ENCODE measurements at places on chromosomes 12 and 14.
A peak's percentile ranks its signal among the peaks of the same experiment; 100 is the strongest.

- DNase-seq = no peak
These were observed 16.3 kb downstream of the ATP5MC2 start for GRCh38 chr12:53659571-53659981.

DNA sequence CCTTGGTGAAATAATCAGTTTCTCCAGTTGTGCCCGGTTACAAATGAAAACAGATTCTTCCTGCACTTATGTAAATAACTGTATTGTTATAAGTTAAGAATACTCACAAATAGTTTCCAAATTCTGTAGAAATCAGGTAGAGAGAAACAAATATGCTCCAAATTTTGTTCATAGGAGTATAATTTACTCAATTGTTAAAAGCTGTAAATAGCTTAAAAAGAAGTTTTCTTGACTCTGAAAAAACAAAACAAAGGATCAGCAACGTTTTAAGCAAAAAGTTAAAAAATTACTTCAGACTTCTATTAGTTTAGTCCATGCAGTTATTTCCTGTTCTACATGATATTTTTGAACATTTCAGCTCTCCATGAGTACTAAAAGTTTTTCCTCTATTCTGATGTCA lies 30.0 kb upstream of the SLC38A4 start:
- DNase-seq = no peak

GRCh38 chr12:112341046-112341825 lies 41.0 kb downstream of the HECTD4 start:
- DNase-seq = no peak

GRCh38 chr12:38844267-38844666 lies 61.1 kb downstream of the CPNE8 start:
- no peak for DNase-seq

GRCh38 chr14:100421756-100422470 lies 98.8 kb downstream of the SLC25A47 start:
- no peak for DNase-seq

DNA sequence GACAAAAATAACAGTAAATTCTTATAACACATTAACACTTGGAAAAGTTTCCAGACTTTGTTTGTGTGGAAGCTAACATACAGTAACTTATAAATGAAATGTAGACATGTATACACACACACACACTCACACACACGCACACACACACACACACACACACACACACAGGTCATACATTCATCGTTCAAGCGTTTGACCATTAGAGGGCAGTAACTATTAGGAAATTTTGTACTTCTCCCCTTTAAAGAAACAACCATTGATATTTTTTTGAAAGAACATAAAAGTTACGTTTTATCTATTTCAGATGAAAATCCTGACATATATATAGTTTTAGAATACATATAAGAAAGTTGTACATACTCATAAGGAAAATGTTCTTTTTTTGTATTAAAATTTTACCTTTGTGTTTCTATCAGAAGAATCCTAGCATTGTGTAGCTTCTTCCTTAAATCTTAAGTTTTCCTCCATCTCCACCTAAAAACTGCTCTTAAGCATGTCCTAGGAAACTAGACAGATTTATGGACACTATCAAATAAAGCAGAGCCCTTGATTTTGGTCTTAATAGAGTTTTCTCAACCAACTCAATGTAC lies 29.0 kb downstream of the PTPRQ start:
- no peak for DNase-seq

GRCh38 chr12:77218278-77218677 lies 152.9 kb upstream of the E2F7 start:
- DNase-seq = no peak

DNA sequence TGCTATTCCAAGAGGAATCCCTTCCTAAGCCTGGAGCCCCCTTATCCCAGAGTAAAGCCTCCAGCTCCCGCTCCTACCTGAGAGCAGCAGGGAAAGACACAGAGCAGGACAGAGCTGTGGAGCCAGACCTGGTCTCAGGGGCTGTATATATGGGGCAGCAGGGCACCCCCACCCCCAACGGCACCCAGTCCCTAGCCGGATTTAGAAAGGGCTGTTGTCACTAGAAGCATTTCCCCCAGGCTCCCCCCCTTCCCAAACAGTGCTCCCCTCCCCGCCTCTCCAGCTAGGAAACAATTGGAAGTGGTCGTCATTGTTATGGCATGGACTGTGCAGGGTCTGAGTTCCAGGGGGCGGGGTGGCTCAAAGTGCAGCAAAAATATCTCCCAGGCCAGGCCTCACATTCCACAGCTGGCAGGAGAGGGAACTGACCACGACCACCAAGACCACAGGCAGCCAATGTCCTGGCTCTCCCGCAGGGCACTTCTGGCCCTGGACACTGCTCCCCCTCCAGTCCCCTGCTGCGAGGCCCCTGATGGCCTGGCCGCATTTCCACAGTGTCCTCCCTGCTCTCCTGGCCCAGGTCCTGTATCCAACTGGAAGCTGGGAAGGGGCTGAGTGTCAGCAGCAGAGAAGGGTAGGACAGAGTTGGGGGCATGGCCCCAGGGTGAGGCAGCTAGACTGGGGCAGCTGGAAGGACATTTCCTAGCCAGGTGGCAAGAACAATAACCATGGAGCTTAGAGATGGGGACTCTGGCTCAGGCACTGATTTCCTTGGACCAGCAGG lies at the start of gene MYH7:
MYH7 (minus strand) TSS at position 118 of the 784 bp plus-strand sequence. CDS start 1,928 bp downstream, outside the sequence.
- DNase-seq = no peak

DNA sequence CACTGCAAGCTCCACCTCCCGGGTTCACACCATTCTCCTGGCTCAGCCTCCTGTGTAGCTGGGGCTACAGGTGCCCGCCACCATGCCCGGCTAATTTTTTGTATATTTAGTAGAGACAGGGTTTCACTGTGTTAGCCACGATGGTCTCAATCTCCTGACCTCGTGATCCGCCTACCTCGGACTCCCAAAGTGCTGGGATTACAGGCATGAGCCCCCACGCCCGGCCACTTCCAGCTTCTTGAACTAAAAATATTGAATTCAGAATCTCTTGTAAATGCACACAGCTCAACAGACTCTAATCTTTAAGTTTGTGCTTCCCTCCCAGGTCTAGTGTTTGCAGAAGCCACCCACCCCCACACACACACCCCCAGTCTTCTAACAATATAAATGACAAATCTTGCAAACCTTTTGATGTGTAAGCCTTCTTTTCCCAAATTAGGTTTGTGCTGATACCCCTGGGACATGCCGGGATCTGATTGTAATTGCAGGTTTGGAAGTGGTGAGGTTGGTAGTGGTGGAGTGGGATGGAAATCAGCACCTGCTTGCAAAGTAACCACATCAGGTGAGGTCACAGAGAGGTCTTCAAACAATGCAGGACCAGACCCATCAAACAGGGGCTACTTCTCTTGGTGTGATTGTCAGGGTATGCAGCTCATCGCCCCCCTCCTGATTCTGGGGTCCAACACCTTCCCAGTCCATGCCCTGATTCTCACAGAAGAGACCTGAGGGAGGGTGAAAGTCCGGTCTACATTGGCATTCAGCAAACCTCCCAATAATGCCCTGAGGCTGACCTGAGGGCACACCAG lies 51.4 kb upstream of the GPR132 start:
- DNase-seq = no peak

DNA sequence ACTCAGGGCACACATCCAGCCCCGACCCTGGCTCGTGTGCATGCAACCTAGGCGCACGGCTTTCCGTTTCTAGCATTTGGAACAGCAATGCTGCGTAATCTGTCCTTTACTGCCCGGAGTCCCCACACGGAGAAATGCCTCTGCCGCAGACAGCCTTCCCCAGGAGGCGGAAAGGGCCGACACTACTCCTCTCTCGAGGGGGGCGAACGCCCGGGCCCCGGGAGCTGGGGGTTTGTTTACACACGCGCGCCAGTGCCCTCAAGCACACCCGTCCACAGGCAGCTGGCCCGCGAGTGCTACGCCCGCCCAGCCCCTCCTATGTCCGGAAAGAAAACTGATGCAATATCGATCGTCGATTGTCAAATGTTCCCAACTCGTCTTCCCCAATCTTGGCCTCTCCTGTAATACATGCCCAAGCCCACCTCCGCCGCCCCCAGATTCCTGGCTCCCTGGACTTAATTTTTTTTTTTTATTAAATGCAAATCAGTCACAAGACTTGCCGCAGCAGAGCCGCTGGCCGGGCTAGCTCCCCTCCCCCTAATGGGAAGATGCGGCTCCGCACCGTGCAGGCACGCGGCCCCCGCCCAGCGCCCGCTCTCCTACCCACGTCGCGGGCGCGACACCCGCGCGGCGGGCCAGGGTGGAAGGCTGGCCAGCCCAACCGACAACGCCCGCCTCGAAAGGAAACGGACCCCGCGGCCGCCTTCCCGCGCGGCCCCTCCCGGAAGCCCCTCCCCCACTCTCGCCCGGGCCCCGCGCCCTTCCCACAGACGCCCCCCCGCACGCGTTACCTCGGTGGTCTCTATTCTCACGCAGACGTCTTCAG lies 642 bp downstream of the SLC38A2 start:
- DNase-seq = peak; percentile 83

GRCh38 chr12:68428724-68429501 lies 96.8 kb upstream of the MDM1 start:
- no peak for DNase-seq

GRCh38 chr12:115891556-115892164 lies 385.8 kb downstream of the MED13L start:
- DNase-seq = no peak

DNA sequence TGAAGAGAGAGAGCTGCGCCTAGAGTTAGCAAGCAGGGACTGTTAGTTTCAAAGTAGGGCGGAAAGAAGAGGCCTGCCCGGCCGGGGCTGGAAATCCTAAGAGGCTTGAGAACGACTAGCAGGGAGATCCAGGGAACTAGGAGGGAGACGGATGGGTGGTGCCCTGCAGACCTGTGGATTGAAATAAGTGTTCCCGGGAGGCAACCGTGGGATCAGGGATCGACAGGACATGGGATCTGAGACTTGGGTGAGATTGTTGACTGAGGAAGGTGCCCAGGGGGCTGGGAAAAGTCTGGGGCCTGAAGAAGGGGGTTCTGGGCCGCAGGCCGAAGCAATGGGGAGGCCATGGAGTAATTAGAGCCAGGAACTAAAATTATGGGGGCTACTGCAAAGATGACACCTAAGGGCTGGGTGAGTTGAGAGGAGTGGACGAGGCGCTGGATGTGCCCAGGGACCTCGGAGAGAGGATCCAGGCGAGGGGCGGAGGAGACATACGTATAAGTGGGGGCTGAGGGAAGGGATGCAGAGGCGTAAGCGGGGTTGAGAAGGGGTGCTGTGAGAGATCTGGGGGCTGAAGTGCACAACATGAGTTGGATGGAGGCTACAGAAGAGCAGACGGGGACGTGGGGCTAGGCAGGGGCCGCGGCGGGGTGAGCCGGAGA lies 635 bp downstream of the LTA4H start:
- peak; percentile 38 for DNase-seq

- DNase-seq = no peak
These were observed 32.7 kb downstream of the FLRT2 start for GRCh38 chr14:85562630-85563029.

GRCh38 chr12:113244047-113244460 lies 22.8 kb downstream of the TPCN1 start:
- peak; percentile 62 for DNase-seq

- DNase-seq = no peak
These were observed 361.8 kb downstream of the TMEM121 start for GRCh38 chr14:105888151-105888550.

GRCh38 chr12:114284041-114284440 lies 121.9 kb downstream of the TBX5 start:
- DNase-seq = no peak

GRCh38 chr12:47190905-47191304 lies 111.1 kb upstream of the AMIGO2 start:
- DNase-seq = no peak

GRCh38 chr12:54300732-54301427 lies at the start of gene NFE2:
TSS of gene NFE2 (minus strand) at chr12:54301015. CDS start at chr12:54295248, 5,767 bp downstream.
- DNase-seq = no peak

All from nucleus accumbens (tissue), 56 donors.